ENCODE measurements at places on chromosomes 11 and 22.

DNA sequence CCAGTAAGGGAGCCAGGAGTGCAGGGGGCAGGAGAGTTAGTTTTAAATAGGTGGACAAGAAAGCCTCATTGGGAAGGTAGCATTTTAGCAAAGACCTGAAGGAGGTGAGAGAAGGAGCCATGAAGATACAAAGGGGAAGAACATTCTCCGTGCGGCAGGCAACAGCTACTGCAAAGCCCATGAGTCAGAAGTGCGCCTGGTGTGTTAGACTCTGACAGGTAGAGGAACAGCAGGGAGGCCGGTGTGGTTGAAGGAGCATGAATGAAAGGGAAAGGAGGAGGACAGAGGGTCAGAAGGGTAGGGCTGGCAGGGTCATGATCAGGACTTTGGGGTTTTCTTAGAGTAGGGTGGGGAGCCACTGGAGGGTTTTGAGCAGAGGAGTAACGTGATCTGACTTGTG is 34.5 kb upstream of the PAMR1 start:
- DNase-seq: no peak

DNA sequence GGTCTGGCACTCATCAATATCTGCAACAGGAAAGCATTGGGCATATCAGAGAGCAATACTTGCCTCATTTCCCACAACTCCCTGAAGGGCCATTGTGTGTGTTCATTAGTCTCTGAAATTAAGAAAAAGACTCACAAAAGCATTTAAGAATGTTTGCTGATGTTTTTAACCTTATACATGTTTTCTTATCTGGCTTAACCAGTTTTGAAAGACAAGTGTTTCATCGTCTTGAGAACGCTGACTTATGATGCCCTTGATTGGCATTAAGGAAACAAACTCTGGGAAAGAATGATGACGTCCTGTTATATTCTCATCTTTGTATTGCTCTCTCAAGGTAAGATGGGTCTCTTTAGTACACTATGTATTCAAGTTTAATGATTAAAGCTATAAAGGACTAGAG is 32.0 kb downstream of the SCUBE2 start:
- DNase-seq: no peak

GRCh38 chr11:119992171-119993051 is 145.5 kb downstream of the TRIM29 start:
- DNase-seq: no peak

- no peak for DNase-seq
These were observed 6.8 kb upstream of the OR2AT4 start for GRCh38 chr11:75103380-75104026.

DNA sequence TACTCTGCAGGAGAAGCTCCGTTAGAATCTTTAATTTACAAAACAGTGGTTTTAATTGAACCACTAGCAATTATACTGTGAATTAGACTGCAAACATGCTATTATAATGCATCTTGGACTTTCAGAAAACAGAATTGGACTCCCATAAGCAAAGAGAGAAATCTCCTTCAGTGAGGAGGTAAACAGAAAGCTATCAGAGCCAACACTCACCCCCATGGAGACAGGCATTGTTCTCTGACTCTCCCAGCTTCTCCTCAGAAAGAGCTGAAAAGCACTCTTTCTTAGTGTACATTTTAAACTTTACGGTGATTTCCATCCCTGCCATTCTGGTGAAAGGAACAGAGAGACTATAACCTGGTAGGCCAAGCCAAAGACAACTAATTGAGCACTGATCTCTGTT is 176.9 kb downstream of the GRIA4 start:
- DNase-seq: no peak

GRCh38 chr11:75195167-75195962 is 44.5 kb downstream of the SLCO2B1 start:
- no peak for DNase-seq

- no peak for DNase-seq
These were observed 1354.4 kb downstream of the LRRC4C start for GRCh38 chr11:40104941-40105550.

DNA sequence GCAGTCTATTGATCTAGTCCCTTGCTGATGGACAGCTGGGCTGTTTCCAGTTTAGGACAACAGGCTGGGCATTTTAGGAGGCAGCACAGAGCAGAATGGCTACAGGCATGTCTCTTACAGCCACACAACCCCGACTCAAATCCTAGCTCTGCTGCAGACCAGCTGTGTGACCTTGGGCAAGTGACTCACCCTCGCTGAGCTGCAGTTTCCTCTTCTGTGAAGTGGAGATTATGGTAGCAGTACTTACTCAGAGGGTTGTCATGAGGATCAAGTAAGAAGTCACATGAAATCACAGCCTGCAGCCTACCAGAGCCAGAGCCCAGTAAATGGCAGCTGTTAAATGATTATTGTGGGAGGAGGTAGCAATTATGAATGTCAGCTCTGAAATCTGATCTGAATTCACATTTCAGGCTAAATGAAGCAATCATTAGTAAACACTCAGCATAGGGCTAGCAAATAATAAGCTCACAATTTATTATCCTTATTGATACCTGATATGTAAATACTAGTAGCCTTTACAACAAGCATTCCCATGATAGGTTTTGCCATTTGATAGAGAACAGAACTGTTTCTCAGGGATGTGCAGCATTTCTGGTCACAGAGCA is 58.9 kb downstream of the MYEOV start:
- DNase-seq: no peak

- DNase-seq: no peak
These were observed 8.4 kb downstream of the UVRAG start for GRCh38 chr11:75823415-75823814.

- no peak for DNase-seq
These were observed 8.0 kb downstream of the MPZL3 start for GRCh38 chr11:118243993-118244762.

- no peak for DNase-seq
These were observed 29.9 kb upstream of the MOB2 start for GRCh38 chr11:1516273-1517067.

DNA sequence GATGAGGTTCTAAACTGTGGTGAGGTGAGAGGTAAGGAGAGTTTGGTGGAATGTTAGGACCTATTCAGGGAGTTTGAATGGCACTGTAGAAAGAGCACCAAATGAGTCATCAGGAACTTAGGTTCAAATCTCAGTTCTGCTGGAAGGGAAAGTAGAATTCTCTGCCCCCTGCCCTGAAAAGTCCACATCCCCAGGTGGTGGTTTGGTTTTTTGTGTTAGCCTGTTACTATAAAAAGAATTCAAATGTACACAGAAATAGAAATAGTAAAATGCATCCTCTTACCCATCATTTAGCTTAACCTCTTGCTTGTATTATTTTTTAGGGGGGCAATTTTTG is 20.2 kb downstream of the PPFIBP2 start:
- no peak for DNase-seq

DNA sequence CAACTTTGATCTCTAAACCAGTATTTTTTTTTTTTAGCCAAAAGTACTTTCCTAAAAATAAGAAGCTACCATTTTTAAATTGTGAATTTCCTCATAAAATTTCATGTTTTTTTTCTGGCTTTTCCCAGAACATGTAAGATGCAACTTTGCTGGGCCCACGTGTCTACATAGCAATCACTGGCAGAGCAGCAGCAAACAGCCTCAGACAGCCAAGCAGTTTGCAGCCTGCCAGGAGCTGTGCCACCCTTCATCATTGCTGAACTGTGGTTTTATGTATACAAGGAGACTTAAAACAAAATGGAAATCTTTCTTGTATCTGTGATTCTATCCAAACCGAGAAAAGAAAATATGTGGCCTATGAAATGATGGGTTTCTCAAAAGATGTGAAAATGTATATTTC is 110.2 kb downstream of the GRIA4 start:
- DNase-seq: no peak

- no peak for DNase-seq
These were observed 44.3 kb downstream of the EIF3F start for GRCh38 chr11:8031248-8032115.

DNA sequence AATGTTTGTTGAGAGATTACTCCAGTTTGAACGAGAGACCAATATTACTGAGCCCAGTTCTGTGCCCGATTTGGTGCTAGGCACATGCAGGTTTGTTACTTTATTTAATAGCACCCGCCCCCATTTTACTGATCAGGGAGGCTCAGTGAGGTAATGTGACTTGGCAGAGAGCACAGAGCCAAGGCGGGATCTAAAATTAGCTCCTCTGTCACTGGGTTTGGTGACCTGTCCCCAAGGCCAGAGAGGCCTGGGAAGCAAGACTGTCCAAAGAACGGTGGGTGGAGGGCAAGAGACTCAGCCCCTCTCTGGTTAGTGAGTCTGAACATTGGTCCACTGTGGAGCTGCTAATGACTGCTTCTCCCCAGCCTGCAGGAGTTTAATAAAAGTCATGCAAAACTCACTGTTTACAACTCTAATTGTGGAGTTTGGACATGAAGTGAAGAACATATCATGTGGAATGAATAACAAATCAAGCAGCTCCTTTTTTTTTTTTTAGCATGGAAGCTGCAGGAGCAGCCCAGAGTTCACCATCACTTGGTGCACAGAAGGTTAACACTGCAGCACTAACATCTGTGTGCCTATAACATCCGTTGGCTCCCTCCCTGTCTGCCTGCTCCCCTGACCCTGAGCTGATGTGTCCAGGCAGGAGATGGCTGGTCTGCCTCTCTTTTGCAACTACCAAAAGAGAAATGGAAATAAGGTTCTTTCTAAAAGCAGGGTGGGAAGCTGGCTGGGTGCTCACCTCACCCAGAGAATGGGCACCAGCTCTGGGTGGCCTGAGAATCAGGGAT is 39.0 kb downstream of the CSNK2A3 start:
- DNase-seq: no peak

DNA sequence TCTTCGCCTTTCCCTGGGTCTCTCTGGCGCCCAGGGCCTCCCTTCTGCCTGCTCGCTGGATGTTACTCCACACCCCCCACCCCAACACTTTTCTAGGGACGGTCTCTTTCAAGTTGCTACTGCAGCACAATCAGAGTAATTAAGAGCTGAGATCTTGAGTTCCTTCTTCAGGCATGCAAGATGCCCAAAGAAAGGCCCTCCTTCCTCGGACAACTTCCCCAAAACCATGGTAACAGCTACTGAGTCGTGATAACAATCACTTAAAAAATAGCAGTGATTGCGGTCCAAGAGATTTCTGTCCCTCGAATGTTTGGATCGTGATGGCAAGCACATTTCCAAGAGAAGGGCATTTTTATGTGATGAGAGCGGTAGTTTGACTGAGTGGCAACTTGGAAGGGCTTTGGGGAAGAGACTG is 638 bp upstream of the TENM4 start:
- DNase-seq: no peak

GRCh38 chr11:9118277-9118676 is 26.9 kb upstream of the SCUBE2 start:
- DNase-seq: no peak

DNA sequence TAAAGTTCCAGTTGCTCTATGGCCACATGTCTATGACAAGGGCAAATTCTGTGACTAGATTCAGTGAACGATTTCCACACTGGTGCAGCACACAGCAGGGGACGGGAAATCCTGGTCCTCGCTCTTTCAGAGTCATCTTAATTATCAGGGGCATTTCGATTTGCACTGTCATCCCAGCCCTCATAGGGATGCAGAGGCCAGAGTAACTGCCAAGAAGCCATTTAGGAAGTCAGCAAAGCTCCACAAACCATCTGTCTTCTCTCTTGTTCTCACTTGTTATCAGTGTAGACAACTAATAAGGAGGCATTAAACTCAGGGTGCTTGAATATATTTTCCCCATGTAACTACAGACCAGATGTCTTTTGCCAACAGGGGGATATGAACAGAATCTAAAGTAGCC is 151.7 kb downstream of the STK33 start:
- DNase-seq: no peak

DNA sequence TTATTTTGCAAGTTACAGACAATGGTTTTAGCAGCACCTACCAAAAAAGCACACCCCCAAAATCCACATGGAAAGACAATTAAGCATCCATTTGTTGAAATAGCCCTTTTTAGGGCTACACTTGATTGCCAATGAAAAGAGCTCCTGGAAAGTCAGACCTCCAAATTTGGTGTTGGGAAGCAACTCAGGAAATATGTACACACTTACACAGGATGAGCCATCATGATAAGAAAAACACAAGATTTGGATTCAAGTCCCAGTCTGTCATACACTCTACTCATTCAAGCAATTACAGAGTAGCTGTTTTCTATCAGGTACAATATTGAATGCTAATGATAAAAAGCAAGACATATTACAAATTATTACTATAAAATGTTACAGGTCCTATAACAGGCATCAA is 31.5 kb downstream of the FAM168A start:
- no peak for DNase-seq

GRCh38 chr11:1570531-1570895 is 1.6 kb downstream of the DUSP8 start:
- no peak for DNase-seq

GRCh38 chr11:83951521-83951920 is 665.4 kb upstream of the CCDC90B start:
- DNase-seq: no peak

- DNase-seq: no peak
These were observed 52.2 kb downstream of the ANO5 start for GRCh38 chr11:22244986-22245592.

GRCh38 chr11:104968856-104969776 is 742 bp upstream of the CASP4 start:
- DNase-seq: no peak

- DNase-seq: no peak
These were observed 9.4 kb upstream of the SF1 start for GRCh38 chr11:64787526-64788320.

GRCh38 chr11:43772733-43773132 is 92.2 kb downstream of the HSD17B12 start:
- no peak for DNase-seq

- DNase-seq: no peak
These were observed 24.3 kb upstream of the ADA2 start for GRCh38 chr22:17243524-17243923.

- no peak for DNase-seq
These were observed 117.3 kb upstream of the TEAD1 start for GRCh38 chr11:12556788-12557384.

GRCh38 chr11:74008373-74009229 is at the start of gene UCP3:
UCP3 (minus strand) TSS chr11:74009085; CDS start chr11:74007042, 2,043 bp downstream.
- DNase-seq: no peak

GRCh38 chr22:20853236-20853660 is 5.4 kb downstream of the PI4KA start:
- DNase-seq: no peak

- no peak for DNase-seq
These were observed 170.4 kb downstream of the SWAP70 start for GRCh38 chr11:9834291-9834690.

- DNase-seq: no peak
These were observed 14.2 kb downstream of the KCNJ4 start for GRCh38 chr22:38440747-38441350.

- DNase-seq: no peak
These were observed 38.4 kb upstream of the KLHL35 start for GRCh38 chr11:75471176-75471973.

- no peak for DNase-seq
These were observed 8.0 kb downstream of the TTC17 start for GRCh38 chr11:43366677-43367076.
